NCI-H2107 (cell line): ENCODE measurements at places on chromosomes 4 and X.

GRCh38 chr4:36772154-36772516 lies 472.4 kb upstream of the NWD2 start:
- DNase-seq = no peak

DNA sequence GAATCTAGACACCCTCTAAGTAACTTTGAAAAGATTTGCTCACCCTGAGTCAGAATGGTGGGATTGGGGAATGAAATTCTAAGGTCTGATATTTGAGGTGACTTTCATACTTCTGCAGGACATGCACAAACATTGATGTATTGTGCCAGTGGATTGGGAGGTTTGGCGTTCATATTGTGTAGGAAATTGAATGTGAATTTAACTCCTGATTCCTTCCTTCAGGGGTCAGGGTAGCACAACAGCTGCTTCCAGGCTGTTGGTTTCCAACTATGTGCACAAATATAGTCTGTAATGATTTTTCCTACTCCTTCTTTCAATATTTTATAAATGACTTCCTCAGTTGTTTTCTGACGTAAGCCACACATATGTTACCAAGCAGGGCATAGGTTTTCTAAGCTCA lies 3.1 kb downstream of the IL1RAPL1 start:
- no peak for DNase-seq

- DNase-seq = no peak
These were observed 178.6 kb upstream of the MAMLD1 start for GRCh38 chrX:150184491-150184890.

- DNase-seq = no peak
These were observed 220.9 kb upstream of the PSAPL1 start for GRCh38 chr4:7655511-7656243.

DNA sequence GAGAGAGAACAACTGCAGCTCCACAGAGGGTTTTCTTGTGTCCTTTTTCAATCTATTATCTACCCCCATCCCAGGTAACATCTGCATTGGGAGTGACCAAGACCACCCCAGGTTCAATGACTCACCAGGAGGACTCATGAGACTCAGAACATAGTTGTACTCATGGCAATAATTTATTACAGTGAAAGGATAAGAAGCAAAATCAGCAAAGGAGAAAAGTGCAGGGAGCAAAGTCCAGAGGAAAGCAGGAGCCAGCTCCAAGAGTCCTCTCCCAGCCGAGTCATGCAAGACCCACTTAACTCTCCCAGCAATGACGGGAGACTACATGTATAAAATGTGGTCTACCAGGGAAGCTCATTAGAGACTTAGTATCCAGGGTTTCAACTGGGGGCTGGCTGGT lies 129.5 kb upstream of the RBPJ start:
- DNase-seq = no peak

DNA sequence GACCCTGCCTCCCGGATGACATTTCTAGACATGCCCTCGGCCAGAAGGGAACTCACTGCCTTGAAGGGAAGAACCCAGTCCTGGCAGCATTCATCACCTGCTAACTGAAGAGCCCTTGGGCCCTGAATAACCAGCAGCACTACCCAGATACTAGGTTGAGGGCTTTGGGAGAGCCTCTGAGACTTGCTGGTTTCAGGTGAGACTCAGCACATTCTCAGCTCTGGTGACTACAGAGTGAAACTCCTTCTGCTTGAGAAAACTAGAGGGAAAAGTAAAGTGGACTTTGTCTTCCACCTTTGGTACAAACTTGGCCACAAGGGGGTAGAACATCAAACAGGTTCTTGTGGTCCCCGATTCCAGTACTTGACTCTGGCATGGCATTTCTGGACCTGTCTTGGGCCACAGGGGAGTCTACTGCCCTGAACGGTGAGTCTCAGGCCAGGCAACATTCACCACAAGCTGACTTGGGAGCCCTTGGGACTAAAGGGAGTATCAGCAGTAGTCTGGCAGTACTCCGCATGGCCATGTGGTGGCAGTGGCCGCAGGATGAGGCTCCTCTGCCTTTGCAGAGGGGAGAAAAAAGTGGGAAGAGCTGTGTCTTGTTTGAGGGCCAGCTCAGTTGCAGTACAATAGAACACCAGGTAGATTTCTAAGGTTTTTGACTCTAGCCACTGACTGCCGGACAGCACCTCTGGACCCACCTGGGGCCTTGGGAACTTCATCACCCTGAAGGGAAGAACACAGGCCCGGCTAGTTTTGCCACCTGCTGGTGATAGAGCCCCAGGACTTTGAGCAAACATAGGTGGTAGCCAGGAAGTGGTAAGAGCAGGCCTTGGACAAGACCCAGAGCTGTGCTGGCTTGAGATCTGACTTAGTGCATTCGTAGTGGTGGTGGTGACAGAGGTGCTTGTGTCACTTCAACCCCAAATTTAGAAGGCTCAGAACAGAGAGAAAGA lies 414.8 kb downstream of the OPHN1 start:
- no peak for DNase-seq

DNA sequence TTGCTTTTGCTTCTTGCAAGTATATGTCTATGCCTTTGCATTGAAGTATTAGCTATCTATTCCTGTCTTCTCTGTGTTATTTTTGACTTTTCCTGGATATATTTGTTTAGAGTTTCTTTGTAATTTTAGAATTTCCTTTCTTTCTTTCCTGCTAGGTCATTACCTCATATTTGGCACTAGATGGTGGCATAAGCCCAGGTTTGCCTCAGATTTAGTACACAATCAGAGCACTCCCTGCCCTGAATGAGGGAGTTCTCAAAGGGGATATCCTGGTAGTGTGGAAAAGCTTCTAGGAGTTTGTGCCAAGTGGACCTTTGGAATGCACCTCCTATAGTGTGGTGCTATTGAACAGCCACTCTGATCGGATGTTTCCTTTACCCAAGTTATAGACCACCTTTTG lies 181.6 kb downstream of the UGT8 start:
- no peak for DNase-seq

- no peak for DNase-seq
These were observed 123.9 kb downstream of the KDR start for GRCh38 chr4:55001538-55001937.

GRCh38 chr4:93759506-93759905 lies 69.0 kb upstream of the ATOH1 start:
- DNase-seq = no peak

DNA sequence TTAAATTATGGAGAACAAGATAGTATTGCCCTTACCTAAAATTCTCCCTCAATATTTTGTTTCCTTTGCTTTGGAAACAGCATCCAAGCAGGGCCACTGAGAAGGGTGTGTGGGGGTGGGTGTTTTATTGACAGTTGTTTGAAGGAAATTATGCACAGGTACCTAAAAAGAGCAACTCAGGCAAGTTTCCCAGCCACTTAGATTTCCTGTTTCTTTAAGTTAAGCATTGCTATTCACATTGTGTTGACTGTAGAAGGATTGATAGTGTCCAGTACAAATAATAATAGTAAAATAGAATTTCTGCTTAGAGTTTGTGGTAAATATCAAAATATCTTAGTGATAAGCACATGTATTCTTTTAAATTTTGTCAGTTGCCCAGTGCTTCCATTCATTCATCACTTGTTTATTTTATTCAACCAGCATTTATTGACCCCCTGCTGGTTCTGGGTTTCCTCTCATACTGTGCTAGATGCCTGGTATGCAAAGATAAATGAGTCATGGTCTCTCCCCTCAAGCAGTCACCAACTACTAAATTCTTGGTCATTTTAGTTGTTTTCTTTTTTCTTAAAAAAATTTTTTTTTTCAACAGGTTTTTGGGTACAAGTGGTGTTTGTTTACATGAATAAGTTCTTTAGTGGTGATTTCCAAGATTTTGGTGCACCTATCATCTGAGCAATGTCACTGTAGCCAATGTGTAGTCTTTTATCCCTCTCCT lies 50.0 kb downstream of the GALNT7 start:
- no peak for DNase-seq

- DNase-seq = no peak
These were observed 66.7 kb upstream of the MTNR1A start for GRCh38 chr4:186621959-186622553.

DNA sequence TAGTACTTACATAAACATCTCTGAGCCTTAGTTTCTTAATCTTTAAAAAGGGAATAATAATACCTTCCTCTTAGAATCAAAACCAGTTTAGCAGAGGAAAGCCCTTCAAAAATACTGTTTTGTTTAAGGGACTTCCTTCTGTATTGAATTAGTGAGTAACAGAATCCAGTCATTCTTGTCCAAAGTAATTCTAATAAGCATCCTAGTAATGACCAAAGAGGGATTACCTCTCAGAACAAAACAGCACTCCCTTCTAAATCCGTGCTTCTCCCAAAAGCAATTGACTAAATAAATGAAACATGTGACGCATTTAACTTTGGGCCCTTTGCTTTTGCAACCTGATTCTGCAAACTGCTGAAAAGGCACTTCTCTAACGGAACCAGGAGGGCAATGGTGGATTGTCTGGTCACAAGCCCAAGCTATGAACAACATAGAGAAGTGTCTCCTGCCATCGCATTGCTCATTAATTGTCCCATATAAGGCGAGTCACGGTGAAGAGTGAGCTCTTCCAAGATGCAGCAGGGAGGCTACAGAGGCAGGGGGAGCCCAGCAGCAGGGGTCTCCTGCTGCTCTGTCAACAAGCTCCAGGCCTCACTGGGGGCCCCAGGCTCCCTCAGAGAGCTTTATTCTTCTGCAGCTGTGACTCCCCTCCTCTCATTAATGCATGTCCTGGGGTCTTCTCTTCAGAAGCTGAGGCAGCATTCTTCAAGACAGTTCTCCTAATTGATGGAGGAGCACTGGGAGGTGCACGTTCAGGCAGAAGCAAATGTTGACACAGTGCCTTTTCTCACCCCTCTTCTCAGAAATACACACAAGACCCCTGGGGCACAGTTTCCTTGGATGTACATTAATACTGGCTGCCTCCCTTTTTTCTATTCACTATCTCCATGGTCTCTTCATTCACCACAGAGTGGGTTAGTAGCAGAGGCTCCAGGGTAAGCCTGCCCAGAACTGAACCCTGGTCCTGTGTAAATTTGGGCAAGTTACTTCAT lies 419.6 kb upstream of the RASGEF1B start:
- DNase-seq = no peak

DNA sequence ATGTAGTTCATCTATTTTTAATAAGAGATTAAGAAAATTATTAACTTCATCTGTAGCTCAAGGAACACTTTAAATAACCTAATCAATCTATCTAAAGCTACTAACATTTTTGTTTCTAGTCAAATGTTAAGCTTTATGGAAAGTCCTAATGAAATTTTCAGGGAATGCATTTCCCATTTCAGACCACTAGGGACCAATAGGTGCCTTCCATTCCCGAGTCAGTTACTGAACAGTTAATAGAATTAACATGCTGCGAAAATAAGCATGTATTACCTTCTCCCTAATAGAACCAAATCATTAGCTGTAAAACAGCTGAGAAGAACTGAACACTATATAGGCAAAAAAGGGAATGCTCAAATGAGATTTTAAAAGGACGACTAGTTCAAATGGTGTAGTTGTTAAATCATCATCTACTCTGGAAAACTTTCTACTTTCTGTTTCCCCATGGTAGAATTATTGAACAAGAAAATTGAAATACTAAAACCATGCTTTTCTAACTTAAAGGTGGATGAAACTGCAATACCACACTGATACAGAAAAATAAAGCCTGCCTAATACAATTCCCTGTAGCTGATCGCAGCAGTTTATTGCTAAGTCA lies 22.5 kb downstream of the STX18 start:
- DNase-seq = no peak
